Activated CD8-positive, alpha-beta memory T cell treated with anti-CD3 and anti-CD28 coated beads for 4 hours (primary cell): ENCODE measurements at places on chromosomes 3 and 15.

- DNase-seq: no peak
Observed at GRCh38 chr3:66753670-66754069, 244.4 kb upstream of the KBTBD8 start.

DNA sequence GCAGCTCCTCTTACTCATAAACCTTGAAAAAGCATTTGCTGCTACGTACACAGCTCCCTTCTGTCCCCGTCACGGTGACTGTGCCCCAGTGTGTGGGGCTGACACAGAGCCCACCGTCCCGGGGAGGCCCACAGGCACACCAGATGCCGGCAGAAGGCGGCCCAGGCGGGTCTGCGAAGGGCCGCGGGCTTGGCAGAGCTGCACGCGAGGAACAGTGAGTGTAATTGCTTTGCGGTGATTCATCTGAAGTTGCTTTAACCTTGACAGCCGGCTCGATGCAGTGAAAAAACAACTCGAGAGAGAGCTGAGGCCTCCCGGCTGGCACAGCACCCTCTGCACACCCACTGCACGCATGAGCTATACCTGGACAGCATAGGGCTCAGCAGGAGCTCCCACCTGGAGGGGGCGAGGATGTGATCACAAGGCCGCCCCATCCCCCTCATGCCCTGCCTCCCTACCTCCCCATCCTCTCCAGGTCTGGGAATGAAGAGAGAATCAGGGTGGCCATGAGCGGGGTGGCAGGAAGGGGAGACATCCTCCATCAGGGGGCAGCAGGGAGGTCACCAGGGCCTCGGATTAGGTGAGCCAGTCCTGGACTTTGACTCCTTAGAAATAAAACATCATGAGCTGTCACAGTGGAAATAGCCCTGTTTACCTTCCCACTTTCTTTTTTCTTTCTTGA, 172.7 kb downstream of the MEGF11 start:
- DNase-seq: no peak

GRCh38 chr15:57694279-57694678, 12.2 kb upstream of the POLR2M start:
- no peak for DNase-seq

DNA sequence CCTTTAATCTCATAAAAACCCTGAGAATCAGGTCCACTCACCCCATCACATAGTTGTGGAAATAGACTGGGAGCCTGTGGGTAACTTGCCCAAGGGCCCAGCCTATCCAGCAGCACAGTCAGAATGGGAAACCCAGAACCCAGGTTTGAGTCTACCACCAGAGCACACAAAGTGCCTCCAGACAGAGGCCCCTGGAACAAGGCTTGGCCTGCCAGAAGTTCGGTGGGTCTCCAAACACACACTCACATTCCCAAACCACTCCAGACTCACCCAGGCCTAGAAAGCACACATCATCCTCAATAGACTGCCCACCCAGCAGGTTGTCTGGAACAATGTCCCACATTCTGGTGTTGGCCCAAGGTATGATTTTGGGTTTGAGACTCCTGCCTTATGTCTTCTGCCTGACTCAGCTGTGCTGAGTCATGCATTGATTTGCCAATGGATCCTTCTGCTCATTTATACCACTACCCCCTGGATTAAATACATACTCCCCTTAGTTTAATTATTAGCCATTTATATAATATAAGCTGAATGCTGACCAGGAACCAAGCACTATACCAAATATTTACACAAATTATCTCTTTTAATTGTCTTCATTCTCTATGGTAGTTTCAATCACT, 4.5 kb downstream of the SLC12A8 start:
- no peak for DNase-seq

DNA sequence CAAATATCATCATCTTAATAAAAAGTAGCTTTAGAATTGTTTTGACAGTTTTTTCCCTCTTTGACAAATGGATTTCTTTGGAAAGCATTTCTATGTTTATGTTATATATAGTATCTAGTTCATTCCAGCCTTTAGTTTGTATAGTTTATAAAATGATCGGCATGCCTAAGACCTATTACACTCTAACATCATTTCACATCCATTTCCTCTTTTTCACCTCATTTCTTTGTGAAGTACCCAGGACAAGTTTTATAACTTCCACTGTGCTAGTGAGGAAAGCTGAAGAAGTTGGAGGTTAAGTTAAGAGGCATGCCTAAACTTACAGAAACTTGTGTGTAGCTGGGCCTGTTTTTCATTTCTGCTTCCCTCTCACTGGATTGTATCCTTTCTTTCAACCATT, 178.4 kb downstream of the TP63 start:
- no peak for DNase-seq

DNA sequence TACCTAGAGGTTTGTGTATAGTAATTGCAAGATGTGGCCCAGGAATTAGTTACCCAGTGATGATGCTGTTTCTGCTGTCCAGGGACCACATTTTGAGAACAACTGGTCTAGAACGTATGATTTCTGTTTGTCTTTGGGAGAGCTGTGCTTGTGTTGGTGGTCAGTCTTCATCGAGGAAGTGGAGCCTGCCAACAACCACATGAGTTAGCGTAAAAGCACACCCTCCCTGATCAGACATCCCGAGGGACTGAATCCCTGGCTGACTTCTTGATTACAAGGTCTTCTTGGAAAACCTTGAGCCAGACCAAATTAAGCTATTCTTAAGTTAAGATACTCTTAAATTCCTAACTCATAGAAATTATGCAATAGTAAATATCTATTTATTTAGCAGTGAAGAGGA, 81.7 kb upstream of the ZPLD1 start:
- DNase-seq: no peak

DNA sequence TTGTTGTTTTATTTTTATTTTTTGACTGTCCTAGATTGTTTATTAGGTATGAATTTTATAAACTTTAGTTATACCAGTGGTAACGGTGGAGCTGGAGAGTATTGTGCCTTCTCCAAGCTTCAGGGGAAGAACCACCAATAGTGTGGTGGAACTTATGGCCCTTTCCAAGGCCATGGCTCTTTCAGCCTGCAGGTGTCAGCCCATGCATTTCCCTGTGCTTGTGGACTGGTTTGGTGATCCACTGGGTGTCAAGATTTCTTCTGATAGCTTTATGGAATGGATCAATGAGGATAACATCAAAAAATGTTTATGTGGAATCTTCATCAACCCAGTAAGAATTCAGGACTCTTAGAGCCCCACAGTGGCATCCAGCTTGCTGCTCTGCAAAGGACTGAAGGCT, 19.2 kb upstream of the SCAMP5 start:
- no peak for DNase-seq

DNA sequence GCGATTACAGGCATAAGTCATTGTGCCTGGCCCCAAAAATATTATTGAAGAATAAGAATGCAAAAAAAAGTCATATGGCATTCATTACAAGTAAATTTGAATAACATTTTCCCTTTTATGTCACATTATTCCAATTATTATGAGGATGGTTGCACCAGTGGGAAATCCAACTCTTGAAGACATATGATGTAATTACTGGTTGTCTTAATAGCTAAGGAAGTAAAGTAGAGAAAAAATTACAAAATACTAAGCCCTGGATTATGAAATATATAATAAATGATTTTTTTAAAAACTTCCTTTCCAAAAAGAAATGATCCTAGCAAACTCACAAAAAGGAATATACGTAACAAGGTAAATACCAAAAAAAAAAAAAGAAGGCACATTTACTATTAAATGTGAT, 98.9 kb downstream of the FMN1 start:
- DNase-seq: no peak

- no peak for DNase-seq
Observed at GRCh38 chr15:66581972-66582537, 16.3 kb upstream of the LCTL start.

GRCh38 chr3:58963928-58964503, 85.8 kb downstream of the CFAP20DC start:
- DNase-seq: no peak

DNA sequence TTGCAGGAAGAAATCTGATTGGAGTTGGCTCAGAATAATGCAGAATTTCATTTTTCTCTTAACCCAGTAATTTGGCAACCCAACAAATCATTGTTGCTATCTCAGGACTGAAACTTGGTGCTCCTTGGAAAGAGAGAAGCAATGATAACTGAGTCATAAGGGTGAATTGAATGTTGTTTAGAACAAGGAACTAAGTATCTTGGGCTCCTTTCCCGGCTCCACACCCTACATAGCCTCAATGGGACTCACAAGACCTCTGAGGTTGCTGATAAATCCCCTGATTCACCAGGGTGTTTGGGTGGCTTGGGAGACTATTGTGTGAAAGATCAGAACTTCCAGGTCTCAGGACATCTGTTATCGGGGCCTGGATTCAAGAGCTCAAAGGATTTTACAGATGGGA, 7.8 kb upstream of the RAB8B start:
- no peak for DNase-seq

DNA sequence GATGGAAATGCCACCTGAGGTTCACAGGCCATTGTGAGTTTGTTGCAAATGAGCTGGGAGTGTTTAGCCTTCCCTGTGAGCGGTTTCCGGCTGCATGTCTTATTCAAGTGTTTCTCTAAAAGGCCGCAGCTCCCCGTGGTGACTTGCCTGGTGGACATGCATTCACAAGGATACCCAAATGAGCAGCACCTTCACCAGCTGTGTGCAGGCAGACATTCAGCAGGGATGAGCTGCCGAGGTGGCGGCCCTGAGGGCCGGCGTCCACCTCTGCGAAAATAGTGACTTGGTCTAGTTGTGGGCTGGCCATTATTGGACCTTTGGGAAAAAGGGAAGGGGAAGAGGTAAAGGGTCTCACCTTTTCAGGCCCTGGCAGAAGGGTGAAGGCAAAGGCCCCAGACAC, 23.4 kb downstream of the SPSB4 start:
- DNase-seq: no peak

- no peak for DNase-seq
Observed at GRCh38 chr3:128367761-128368160, 98.9 kb downstream of the DNAJB8 start.
